ENCODE measurements at places on chromosomes 11 and 22.
A peak's percentile ranks its signal among the peaks of the same experiment; 100 is the strongest.

DNA sequence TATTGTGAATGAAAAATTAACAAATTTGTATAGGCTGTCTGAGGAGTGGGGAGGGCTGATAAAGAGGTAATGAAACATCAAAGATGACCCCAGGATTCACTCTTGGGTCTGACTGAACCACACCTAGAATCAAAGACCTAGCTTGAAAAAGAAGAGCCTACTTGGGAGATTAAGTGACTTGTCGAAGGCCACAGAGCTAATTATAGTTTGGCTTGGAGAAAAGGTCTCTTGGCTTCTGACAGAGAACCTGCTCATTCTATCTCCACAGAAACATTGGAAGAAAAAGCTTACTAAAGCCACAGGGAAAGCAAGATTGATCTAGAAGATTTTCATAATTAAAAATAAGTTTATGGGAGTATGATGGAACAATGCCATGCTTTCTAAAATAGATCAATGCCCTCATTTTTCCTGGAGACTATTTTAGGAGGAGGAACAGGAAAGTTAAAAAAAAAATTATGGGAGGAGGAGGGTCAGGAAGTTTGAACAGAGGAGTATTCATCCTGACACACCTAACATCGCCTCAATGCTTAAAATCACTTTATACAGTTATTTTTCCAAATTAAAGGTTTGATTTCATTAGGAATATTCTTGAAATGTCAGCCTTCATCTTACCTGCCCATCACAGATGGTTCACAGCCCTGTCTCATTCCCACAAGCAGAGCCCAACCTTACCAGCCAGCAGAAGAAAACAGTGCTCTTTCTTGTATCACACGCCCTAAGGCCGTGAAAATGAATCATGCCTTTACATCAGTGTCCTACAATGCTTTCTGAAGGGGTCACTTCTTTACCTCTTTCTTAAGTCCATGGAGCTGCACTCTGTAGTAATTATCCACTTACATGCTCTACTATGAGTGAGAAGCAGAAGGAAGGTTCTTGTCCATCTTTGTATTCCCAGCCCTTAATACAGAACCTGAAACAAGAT is 231.1 kb upstream of the MPPED2 start:
- no peaks in the 10 kb centered on the region for H3K36me3 ChIP-seq
- H3K4me3 ChIP-seq: no peak overlapping the region
- H3K27me3 ChIP-seq: no peaks in the 10 kb centered on the region
- H3K4me1 ChIP-seq: no peaks in the 10 kb centered on the region
- no peak for DNase-seq

DNA sequence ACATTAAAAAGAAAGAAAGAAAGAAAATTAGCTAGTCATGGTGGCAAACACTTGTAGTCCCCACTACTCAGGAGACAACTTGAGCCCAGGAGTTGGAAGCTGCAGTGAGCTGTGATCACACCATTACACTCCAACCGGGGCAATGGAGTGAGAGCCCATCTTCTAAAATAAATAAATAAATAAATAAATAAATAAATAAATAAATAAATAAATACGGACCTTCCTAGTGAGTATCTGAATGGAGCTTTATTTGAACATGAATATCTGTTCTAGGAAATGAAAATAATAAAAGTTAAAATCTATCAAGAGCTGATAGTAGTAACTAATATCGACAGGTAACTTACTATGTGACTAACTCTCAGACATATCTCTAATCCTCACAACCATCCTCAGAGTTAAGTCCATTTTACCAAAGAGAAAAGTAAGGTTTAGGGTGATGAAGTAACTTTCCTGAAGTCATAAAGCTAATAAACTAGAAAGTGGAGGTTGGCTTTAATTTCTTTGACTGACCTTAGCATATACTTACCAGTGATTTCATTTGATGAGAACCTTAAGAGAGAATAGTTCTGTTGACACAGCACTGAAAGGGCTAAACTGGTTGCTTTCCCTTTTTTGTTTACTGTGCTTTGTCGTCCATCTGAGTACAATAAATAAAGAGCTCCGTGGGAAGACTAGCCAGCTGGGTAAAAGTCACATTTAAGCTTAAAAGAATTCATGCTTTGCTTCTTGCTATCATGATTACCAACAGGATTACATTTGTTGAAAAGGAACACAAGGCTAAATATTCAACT is 22.4 kb downstream of the ENTHD1 start:
- H3K4me3 ChIP-seq: no peak overlapping the region
- H3K4me1 ChIP-seq: peaks cover 8% of the 10 kb centered on the region
- H3K36me3 ChIP-seq: no peaks in the 10 kb centered on the region
- DNase-seq: no peak
- H3K27ac ChIP-seq: no peak overlapping the region

DNA sequence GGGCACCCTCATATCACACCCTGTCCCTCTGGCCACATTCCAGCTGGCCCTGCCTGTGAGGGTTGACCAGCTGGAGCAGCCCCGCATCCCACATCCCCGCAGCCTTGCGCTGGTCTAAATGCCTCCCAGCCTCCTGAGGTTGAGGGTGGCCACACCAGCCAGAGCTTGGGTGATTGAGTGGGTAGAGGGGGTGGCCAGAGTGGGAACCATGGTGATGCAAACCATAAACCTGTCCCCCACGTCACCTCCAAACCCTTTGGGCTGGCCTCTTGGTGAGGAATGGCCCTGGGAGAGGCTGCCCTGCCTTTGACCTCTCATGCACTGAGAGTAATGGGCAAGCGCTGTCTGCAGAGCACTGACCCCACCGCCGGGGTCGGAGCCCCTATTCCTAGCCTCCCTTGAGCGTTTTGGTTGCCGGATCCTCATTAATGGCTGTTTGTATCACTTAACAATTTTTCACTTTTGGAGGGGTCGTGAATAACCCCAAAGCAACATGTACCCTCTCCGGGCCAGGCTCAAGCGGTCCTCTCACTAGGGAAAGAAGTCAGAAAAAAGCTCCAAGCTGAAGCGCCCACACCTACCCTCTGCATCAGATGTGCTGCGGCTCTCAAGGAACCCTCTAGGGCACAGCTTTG is 16.0 kb upstream of the KCNQ1OT1 start:
- no peaks in the 10 kb centered on the region for H3K27me3 ChIP-seq
- H3K4me1 ChIP-seq: no peaks in the 10 kb centered on the region
- no peak overlapping the region for H3K4me3 ChIP-seq

DNA sequence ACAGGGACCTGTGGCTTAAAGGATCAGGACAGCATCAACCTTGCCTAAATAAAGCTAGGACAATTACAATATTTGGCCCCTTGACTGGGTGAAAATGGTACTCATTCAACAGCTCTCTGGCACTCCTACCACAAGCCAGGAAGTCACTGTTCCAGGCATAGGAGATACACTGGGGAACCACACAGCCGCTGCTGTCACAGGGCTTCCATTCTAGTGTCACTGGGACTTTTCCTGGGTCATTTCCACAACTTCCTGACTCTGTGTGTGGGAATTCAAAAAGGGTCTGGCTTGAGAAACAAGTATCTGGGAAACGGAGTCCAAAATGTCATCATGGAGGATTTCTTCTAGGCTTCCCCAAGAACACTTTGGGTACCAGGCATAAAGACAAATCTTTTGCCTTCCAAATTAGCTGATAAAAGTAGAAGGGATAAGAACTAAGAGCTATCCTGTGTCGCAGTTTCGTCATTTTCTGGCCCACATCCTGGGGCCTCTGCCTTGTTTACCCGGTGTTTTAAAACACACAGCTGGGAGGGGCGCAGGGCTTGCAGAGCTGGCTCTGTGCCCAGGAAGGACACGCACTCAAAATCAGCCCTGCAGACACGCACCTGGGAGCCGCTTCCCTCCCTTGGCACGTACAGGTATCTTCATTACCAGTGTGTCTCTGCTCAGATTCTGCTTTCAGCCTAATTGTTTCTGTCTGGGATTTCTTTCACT is 38.0 kb downstream of the TMEM45B start:
- no peaks in the 10 kb centered on the region for H3K27me3 ChIP-seq
- H3K4me1 ChIP-seq: peaks cover 13% of the 10 kb centered on the region
- H3K4me3 ChIP-seq: no peak overlapping the region
- DNase-seq: no peak
- H3K27ac ChIP-seq: no peak overlapping the region

DNA sequence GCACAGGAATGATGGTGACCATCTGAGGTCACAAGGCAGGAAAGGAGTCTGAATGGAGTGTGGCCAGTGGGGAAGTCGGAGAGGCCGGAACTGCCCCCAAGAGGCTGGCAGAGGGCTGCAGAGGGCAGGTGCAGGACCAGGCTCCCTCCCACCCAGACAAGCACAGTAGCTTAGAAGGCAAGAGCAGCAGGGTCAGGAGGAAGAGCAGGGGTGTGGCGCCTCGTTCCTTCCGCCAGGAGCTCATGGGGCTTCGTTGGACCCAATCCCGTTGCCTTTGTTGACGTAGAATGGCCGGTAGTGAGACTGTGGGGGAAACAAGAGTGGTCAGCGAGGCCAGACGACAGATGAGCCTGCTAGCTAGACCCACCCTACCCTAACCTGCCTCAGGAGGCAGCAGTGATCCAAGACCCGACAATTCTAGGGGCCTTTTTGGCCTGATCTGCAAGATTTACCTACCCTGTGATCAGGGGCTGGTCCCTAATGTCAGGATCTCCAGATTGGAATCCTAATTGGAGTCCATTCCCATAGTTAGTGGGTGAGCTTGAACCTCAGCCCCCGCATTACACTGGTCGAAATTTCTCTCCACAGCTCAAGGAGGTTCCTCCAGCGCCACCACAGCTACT is 25.6 kb downstream of the TRIM29 start:
- H3K36me3 ChIP-seq: no peaks in the 10 kb centered on the region
- peaks cover 4% of the 10 kb centered on the region for H3K27me3 ChIP-seq
- H3K4me3 ChIP-seq: no peak overlapping the region
- H3K4me1 ChIP-seq: no peaks in the 10 kb centered on the region
- no peak for DNase-seq

- H3K4me3 ChIP-seq: peak overlapping the region; percentile 93
- DNase-seq: no peak
- H3K4me1 ChIP-seq: peaks cover 57% of the 10 kb centered on the region
- peaks cover 30% of the 10 kb centered on the region for H3K36me3 ChIP-seq
Measured at GRCh38 chr11:85628771-85629341, 463 bp downstream of the TMEM126B start.

- no peak overlapping the region for H3K27ac ChIP-seq
- DNase-seq: no peak
- no peaks in the 10 kb centered on the region for H3K27me3 ChIP-seq
- no peak overlapping the region for H3K4me3 ChIP-seq
Measured at GRCh38 chr11:83827520-83827919, 541.4 kb upstream of the CCDC90B start.

- peak overlapping the region; percentile 98 for H3K27ac ChIP-seq
- peaks cover 79% of the 10 kb centered on the region for H3K4me1 ChIP-seq
- peak; percentile 84 for DNase-seq
- peak overlapping the region; percentile 100 for H3K4me3 ChIP-seq
Measured at GRCh38 chr11:73140213-73141030, 1.7 kb downstream of the FCHSD2 start.

DNA sequence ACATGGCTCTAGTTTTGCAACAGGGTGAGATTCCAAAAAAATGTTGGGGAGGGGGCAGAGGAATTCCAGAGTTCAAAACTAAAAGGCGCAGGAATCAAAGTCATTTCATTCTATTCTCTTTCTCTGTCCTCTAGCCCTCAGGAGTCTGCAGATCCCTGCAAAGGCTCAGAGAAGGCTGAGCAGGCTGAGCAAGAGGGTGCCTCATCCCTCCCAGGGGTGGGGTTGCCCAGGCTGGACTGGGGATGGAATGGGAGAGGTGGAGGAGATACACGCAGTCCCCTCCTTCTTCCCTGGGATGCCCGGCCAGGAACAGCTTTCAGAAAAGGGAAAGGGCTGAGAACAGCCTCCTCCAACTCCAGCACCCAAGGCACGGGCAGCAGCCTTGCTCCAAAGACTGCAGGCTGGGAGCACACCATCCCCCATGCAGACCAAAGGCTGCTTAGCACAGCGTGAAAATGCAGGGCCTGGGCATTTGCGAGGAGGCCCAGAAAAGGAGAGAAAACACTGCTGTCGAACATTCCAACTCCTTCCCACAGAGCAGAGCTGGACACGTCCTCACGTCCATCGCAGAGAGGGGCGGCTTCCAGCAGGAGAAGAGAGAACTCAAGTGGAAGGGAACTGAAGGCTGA is 51.8 kb downstream of the MN1 start:
- H3K4me3 ChIP-seq: no peak overlapping the region
- peak; percentile 63 for DNase-seq
- H3K27ac ChIP-seq: no peak overlapping the region
- no peaks in the 10 kb centered on the region for H3K36me3 ChIP-seq
- no peaks in the 10 kb centered on the region for H3K27me3 ChIP-seq
- no peaks in the 10 kb centered on the region for H3K4me1 ChIP-seq

- H3K4me1 ChIP-seq: no peaks in the 10 kb centered on the region
- no peaks in the 10 kb centered on the region for H3K27me3 ChIP-seq
- no peak overlapping the region for H3K4me3 ChIP-seq
- H3K27ac ChIP-seq: peak overlapping the region; percentile 14
Measured at GRCh38 chr11:10478574-10479550, 23.8 kb downstream of the AMPD3 start.

GRCh38 chr11:92410526-92410925 is 185.9 kb downstream of the FAT3 start:
- H3K27me3 ChIP-seq: no peaks in the 10 kb centered on the region
- no peak overlapping the region for H3K27ac ChIP-seq
- H3K36me3 ChIP-seq: no peaks in the 10 kb centered on the region

GRCh38 chr11:66101066-66101464 is 31.0 kb downstream of the PACS1 start:
- no peaks in the 10 kb centered on the region for H3K27me3 ChIP-seq
- peaks cover 1% of the 10 kb centered on the region for H3K36me3 ChIP-seq

- H3K4me1 ChIP-seq: peaks cover 12% of the 10 kb centered on the region
- no peak for DNase-seq
- no peak overlapping the region for H3K4me3 ChIP-seq
- H3K36me3 ChIP-seq: no peaks in the 10 kb centered on the region
Measured at GRCh38 chr11:59247531-59248227, 35.0 kb upstream of the MPEG1 start.

GRCh38 chr11:60703374-60703773 is 4.0 kb downstream of the MS4A8 start:
- H3K36me3 ChIP-seq: no peaks in the 10 kb centered on the region
- H3K4me1 ChIP-seq: no peaks in the 10 kb centered on the region
- no peak overlapping the region for H3K27ac ChIP-seq
- no peak for DNase-seq

DNA sequence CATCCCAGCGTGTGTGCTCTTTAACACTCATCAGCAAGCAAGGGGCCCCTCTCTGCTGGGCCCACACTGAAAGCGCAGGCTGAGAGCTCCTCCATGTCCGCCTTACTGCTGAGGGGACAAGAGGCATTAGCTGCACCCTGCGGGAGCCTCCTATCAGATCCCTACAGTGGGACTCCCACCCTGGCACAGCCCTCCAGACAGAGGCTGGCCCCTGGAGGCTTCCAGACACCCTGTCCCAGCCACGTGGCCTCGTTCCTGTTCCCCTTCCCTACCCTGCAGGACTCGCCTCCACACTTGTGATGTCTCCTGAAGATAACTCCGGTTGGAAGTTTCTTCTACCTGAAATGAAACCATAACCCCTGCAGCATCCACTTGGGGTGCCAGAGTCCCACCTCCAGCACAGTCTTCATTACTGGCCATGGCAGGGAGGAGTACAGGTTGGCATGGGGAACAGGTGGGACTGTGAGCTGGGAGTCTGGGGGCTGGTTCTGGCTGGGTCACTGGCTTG is 5.0 kb upstream of the SH3BP1 start:
- H3K4me1 ChIP-seq: peaks cover 90% of the 10 kb centered on the region
- H3K4me3 ChIP-seq: peak overlapping the region; percentile 9
- DNase-seq: peak; percentile 82
- no peaks in the 10 kb centered on the region for H3K27me3 ChIP-seq

All from spleen (tissue), 13 donors.